Tongue (tissue), 3 donors: ENCODE measurements at places on chromosomes 5 and 9. TPM values are rescaled to one million over a fixed set of nuclear protein-coding genes. Genes with fewer than 3 reads are reported as not detected.

- DNase-seq, result no peak
Measured at GRCh38 chr5:146781157-146781556, 97.4 kb downstream of the PPP2R2B start.

DNA sequence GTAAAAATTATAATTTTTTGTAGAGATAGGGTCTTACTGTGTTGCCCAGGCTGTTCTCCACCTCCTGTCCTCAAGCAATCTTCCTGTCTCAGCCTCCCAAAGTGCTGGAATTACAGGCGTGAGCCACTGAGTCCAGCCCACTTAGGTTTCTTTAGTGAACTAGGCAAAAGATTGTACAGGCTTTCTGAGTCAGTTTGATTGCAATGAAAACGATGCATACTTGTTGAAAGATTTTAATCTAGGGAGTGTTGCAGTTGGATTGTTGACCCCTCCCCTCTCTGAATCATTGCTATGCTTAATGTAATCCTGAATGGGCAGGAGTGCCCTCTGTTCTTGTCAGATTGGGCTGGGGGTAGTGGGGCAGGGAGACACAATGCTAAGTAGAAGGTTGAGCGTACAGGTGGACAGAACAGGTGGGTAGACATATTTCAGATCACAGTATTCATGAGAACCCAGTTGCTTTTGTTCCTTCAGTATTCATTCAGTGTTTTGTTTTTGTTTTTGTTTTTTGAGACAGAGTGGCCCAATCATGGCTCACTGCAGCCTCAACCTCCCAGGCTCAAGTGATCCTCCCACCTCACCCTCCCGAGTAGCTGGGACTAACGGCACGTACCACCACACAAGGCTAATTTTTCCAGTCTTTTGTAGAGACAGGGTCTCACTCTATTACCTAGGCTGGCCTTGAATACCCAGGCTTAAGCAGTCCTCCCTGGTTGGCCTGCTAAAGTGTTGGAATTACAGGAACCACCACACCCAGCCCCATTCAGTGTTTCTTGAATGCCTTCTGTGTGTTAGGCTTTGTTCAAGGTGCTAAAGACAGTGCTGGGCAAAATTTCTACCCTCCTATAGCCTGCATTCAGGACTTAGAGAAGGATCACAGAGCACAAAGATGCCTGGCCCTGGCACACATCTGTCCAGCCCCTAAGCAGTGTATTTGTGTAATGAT, 70.1 kb downstream of the KIAA1958 start:
- DNase-seq, result no peak

- DNase-seq, result no peak
Measured at GRCh38 chr9:18905028-18905882, 127.8 kb downstream of the SAXO1 start.

- peak; percentile 40 for DNase-seq
Measured at GRCh38 chr5:142852416-142853198, 82.4 kb downstream of the ARHGAP26 start.

The SWI5 gene
- 14.7 TPM for total RNA-seq

DNA sequence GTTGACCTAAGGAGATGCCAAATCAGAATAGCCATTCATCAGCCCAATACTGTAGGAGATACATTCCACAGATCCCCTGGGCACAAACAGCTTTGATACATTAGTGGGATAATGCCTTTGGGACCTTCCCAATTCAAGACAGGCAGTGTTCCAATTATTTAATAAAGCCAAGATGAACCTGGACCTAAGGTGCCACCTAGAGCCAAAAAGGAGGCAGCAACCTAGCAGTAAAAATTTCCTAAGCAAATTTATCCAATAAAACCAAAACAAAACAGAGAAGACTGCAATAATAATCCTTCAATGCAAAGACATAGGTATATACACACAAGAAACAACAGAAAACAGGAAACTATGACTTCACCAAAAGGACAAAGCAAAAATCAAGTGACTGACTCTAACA, 253.0 kb downstream of the HINT1 start:
- no peak for DNase-seq

DNA sequence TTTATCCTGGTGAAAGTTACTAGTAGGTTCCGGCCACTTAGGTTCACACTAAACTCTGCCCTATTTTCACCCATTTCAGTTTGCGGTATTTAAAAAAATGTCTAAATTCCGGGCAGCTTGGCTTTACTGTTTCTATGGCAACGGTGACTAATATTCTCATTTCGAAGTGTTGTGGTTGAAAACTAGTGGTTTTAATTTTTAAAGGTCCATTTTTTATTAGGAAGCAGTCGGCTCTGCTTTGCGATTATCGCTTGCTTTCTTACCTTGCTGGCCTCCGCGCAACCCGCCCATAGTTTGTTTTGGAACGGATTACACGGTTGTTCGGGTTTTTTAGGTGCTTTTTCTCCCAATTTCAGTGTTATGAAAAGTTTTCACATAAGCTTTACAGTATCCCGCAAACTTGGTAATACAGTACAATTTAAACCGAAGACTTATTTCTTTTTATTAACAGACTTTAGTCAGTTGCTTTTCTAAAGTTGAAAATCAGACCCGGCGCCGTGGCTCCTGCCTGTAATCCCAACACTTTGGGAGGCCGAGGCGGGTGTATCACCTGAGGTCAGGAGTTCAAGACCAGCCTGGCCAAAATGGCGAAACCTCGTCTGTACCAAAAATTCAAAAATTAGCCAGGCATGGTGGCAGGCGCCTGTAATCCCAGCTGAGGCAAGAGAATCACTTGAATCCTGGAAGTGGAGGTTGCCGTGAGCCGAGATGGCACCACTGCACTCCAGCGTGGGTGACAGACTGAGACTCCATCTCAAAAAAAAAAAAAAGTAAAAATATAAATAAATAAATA, 1.6 kb downstream of the KDM4C start:
- peak; percentile 50 for DNase-seq

DNA sequence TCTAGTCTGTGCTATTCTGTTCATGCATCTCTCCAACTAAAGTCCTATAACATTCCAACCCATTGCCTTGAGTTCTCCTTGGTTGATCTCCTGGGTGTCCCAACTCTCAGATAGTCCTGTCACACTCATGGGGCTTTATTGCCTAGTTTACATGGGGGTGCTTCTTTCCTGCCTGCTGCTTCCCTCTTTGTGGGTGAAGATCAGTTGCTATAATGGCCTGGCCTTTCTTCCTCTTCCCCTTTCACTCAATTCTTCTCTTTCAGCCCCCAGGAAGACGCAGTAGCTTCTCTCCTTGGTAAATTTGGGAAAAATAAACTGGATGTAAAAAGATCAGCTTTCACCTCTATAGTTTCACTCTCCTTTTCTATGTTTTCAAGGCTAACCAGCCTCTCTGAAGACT, 66.5 kb downstream of the PTCD2 start:
- no peak for DNase-seq
